ENCODE measurements at places on chromosomes 1 and 21.

- peak; percentile 61 for DNase-seq
Observed at GRCh38 chr1:179953974-179954492, 577 bp upstream of the CEP350 start.

DNA sequence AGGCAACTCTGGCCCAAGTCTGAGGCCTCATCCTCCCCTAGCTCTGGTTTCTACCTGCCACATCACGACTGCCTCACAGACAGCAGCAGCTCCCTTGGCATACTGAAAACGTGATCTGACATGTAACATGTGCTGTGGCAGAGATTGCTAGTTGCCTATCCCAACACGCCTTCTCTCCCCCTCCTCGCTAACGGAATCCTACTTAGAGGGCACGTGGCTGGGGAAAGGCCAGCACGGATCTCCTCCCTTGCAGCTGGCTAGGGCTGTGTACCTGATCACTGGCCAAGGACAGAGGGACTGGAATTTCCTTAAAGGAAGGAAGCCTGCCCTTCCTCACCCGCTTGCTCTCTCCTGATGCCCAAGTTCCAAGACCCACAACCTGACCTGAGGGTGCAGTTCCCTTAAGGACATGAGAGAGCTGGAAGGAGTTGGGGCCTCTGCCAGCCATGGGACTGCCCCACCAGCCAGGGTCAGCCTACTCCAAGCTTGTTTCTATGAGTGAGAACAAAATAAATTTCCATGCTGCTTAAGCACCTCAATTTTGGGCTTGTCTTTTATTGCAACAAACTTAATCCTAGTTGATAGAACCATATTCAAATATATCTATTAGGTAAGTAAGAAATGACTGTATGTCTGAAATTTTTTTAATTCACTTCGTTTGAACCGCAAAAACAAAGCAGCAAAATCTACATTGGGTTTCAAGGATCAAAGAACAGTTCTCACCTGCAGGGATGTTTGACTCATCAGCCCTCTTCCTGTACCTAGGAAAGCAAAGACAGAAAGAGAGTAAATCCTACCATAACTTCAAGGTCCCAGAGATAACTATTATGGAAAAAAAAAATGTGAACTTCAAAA lies 7.2 kb downstream of the SETD4 start:
- DNase-seq: no peak

DNA sequence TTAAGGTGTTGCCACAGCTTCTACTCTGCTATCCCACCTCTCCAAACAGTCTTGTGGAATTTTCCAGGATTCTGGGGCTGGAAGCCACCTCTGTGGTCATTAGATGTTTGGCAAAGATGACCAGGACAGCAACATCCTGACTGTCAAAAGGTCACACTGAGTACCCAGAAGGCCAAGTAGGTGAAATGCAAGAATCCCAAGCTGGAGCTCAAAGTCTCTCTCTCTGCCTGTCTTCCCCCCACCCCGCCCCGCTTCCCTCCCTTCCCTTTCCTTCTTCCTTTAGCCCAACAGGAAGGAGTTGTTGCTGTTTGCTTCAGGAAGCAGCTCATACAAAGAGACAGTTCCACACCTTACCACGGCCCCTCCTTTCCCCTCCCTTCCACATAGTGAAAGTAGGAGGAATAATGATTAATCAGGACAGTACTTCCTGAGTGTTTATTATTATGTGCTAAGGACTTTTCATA lies 75.6 kb upstream of the SLC2A1 start:
- DNase-seq: no peak

- DNase-seq: no peak
Observed at GRCh38 chr1:24186993-24187790, at the start of gene IFNLR1. Gene IFNLR1, minus strand, starts transcription at chr1:24187289. Its CDS starts 41 bp downstream, at chr1:24187248.

GRCh38 chr1:119885903-119886783 lies 10.2 kb downstream of the ADAM30 start:
- peak; percentile 59 for DNase-seq

DNA sequence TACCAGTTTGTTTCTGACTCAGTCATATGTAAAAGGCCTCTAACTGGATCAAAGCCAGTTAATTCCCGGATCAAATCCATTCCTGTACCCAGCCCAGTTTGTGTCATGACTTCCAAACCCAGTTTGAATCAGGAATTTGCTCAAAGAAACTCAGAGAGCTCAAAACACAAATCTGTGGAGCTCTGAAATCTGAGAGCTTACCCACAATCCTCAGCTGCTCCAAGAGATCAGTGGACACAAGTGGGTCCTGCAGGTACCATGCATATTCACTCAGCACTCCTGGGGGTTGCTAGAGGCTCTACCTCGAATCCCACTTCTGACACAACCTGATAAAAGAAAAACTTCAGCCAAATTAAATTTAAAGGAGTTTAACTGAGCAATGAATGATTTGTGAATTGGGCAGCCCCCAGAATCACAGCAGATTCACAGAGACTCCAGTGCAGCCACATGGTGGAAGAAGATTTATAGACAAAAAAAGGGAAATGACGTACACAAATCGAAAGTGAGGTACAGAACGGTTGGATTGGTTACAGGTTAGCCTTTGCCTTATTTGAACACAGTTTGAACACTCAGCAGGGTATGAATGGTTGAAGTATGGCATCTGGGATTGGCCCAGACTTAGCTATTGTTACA lies 11.9 kb upstream of the MRPL55 start:
- DNase-seq: peak; percentile 50

- DNase-seq: no peak
Observed at GRCh38 chr1:167515893-167516321, 2.4 kb downstream of the CD247 start.

DNA sequence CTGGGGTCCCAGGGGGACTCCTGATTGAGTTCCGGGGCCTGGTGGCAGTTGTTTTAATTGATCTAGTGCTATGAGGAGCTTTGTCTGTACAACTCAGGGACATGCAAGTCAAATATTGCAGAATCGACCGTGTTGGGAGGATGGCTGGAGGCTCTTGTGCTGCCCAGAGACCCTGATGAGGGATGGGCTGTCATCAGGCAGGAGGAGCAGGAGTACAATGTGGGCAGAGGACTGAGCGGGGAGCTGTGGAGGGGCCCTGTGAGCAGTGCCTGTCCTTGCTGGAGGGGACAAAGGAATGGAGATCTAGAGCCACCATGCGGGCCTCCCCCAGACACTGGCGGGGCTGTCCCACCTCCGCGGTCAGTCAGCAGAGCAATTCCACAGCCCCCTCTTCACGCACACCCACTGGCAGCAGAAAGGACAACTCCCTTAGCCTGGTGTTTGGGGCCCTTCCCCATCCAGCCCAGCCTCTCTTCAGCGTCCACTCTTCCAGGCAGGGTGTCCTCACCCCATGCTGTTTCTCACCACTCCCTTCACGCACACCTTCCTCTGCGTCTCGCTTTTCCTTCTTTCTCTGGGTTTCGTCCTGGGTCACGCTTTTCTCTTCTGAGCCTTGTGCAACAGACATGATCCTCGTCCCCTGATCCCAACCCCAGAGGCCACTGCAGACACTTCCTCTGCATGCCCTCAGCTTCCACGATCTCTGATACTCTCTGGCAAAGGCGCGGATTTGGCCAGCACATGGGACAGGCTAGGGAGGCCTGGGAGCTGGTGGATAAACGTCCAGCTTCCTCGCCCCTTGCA lies 122.6 kb downstream of the GRIK3 start:
- DNase-seq: no peak

DNA sequence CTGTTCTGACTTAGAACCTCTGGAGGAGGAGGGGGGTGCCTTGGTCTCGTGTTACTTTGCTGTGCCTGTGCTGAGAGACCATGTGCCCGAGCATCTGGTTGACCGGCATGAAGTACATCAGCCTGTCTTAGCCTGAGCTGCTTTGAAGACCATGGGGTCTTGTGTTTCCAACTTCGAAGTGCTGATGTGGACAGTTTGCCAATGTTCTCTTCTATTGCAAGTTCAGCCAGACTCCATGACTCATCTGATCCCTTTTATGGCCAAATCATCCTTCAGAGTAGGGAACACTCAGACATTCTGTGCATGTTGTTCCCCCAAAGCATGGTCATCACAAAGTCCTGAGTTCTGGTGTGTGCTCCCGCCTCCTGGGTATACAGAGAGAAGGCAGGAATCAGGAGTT lies 6.0 kb upstream of the PLA2G2C start:
- DNase-seq: peak; percentile 83

DNA sequence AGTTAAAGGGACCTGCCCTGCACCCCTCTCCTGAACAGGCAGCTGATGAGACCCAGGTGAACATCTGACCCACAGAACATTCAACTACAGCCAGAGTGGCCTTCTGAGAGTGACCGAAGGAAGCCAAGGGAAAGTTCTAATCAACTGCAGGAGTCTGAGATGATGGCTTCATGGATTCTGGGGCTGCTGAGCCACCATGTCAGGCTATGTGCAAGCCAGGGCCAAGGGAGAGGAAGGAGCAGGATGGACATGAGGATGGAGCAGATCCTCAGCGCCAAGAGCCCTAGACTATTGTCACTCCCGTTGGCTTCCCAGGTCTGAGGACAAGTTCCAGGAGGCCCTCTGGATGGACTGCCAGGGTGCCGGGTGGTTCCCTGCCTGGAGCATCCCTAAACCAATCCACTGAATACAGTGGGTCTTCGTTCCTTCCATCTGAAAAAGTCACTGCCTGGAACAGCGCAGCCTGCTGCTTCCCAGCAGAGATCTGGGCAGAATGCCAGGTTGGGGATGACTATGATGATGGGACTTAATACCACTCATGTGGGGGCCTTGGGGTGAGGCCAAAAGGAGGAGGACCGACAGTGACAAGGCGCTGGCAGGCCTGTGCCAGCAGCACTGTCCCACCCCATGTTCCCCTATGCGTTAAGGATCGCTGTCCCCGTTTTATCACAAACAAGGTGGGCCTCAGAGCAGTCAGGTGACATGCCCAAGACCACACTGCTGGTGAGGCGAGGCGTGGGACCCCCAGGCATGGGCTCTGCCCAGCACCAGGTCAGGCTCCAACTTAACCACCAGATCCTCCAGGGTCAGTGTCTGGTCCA lies 19.8 kb downstream of the SPOCD1 start:
- peak; percentile 84 for DNase-seq

DNA sequence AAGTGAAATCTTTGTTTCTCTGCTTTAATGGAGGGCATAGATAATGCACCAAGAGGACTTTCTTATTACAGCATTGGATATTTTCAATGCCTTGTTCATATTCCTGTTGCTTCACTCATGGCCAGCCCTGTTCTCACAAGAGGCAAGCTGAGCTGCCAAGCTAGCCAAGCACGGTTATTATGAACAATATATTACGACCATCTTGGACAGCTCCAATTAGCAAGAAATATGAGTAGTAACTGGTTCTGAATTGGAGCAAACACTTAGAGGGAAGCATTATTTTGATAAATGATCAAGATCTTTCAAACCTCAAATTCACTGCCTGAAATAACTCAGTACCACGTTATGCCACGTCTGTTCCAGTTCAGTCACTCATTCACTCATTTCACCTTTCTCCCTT lies 159.8 kb downstream of the SETD4 start:
- DNase-seq: no peak

- no peak for DNase-seq
Observed at GRCh38 chr1:241163363-241163762, 193.6 kb downstream of the RGS7 start.

DNA sequence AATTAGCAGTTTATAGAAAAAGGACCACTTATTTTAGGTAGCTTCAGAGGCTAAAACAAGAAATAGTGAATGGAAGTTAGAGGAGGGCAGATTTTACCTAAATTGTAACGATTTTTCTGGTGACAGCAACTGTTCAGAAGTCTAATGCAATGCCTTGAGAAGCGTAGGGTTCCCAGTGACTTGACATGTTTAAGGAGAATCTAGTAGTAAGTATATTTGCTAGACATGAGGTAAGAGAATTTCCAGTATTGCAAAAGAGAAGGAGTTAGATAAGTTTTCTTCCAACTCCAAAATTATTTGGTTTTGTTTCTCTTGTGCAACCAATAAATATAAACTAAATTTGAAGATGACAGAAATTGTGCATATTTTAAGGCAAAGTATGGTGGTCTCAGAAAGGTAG lies 140.0 kb downstream of the SMYD3 start:
- no peak for DNase-seq

GRCh38 chr1:59553371-59553770 lies 256.5 kb downstream of the FGGY start:
- DNase-seq: no peak

GRCh38 chr21:46125846-46126301 lies 28.0 kb downstream of the COL6A2 start:
- no peak for DNase-seq

- DNase-seq: peak; percentile 26
Observed at GRCh38 chr1:8889103-8889846, 10.8 kb upstream of the ENO1 start.

GRCh38 chr1:226575739-226576378 lies 27.3 kb downstream of the STUM start:
- DNase-seq: no peak

GRCh38 chr1:84758968-84759491 lies 68.8 kb upstream of the SSX2IP start:
- DNase-seq: no peak

- DNase-seq: no peak
Observed at GRCh38 chr1:244830639-244831038, 4.8 kb upstream of the COX20 start.

GRCh38 chr1:201226859-201227488 lies 36.4 kb downstream of the IGFN1 start:
- no peak for DNase-seq

All from fibroblast of mammary gland (primary cell).